ENCODE measurements at places on chromosomes 5 and 9. TPM values are rescaled to one million over a fixed set of nuclear protein-coding genes. Genes with fewer than 3 reads are reported as not detected.
A peak's percentile ranks its signal among the peaks of the same experiment; 100 is the strongest.

DNA sequence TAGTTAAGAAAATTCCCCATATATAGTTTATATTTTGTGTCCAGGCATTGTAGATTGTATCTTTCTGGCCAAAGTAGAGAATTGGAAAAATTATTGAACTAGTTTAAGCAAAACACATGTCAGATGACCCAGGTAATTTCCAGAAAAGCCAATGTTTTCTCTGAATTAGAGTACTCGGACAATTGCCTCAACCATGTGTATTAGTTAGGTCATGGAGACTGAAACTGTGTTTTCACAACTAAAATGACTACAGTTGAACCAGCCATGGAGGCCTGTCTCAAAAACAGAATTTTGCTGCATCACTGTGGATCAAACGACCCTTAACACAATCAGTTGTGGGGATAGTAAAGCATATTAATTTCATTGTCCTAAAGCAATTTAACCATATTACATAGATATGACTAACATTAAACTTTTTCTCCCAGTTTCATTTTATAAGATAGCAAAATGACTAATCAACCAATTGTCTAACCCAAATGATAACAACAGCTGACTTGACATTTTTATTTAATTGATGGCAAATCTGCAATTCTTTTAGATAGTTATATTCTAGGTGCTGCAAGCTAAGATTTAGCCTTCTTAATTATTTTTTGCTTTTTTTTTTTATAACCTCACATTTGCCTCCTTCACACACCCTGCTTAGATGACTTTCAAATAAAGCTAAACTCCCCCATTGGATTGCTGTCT is 39.2 kb upstream of the SPDL1 start:
- DNase-seq: no peak

GRCh38 chr9:87678650-87679355 is 47.1 kb upstream of the CTSL start:
- peak; percentile 74 for DNase-seq

GRCh38 chr9:19913151-19913550 is 124.3 kb upstream of the SLC24A2 start:
- no peak for DNase-seq

TMEM141 gene
- 403 TPM for polyA plus RNA-seq

DNA sequence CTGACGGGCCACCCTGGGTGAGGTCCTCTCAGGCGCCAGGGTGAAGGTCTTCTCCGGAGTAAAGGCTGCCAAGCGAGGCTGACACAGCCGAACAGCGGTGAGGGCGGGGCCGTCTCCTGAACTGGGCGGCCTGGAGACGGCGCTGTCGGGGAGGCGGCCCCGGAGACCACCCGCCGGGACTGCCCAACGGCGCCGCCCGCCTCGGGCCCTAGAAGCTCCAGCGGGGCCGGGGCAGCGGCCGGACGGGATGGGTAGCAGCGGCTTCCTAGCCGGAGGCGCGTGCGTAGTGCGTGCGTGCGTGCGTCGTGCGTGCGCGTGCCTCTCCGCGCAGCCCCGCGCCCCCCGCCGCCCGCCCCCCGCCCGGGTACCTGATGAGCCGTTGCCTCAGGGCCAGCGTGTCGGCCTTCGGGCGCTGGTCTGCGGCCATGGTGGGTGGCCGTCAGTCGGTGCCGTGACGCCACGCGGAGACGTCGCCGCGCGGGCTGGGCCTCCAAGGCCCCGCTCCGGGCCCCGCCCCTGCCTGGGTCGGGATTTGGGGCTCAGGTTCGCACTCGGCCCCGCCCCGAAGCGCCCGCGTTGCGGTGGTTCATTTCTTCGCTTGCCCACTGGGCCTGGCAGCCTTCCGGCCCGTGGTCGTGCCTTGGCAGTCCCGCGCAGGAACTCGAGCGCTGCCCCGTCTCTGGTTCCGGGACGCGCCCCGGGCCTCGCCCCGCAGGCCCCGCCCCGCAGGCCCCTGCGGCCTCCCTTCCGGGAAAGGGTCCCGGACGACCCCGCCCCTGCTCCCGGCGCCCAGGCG is at the start of gene PHYKPL:
Gene PHYKPL (minus strand): TSS at position 679 of the 796 bp plus-strand sequence. CDS start 252 bp downstream, at position 427.
- DNase-seq: peak; percentile 75

DNA sequence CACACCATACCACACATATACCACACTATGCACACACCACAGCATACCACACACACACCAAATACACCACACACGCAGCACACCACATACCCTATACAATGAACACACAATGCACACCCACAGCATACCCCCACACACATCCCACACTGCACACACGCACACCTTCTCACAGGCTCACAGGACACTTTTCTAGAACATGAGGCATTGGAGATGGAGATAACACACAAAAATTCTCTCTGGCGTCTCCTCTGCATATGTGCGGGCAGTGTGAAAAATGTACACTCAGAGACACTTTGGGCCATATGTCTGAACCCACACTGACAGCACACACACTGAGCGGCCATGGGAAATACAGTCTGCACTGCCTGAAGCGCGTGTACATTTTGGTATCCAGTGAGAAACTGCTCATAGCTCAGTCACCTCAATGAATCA is 278.1 kb downstream of the GADD45G start:
- no peak for DNase-seq

DNA sequence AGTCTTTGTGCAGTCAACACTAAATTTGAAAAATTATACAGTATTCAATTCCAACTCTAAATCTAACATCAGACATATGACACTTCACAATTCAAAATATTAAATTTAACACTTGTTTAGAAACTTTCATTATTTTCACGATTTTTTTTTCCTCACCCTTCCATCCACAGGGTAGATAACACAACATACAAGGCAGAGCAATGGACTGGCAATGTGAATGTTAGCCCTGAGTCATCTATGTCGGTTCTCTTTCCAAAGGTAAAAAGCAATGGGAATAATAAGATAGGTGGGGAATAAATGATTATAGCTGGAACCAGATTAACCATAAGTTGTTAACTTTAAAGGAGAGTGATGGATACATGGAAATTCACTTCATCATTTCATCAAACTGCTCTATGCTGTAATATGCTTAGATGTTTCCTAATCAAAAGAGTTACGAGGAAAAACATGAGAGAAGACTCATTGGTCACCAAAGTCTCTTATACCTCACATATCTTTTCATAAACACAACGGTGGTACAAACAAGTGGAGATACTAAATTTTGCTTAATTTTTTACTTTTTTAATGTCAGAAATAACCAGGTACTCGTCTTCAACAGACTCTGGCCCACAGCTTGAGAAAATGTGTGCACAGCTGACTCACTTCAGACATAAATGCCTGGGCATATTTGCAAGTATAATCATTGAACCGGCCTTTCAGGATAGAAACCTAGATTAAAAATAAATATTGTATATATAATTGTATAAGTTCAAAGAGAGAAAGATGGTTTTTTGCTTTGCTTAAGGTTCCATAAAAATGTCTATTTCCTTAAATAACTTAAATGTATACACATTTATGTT is 23.0 kb downstream of the RFX3 start:
- DNase-seq: no peak

DNA sequence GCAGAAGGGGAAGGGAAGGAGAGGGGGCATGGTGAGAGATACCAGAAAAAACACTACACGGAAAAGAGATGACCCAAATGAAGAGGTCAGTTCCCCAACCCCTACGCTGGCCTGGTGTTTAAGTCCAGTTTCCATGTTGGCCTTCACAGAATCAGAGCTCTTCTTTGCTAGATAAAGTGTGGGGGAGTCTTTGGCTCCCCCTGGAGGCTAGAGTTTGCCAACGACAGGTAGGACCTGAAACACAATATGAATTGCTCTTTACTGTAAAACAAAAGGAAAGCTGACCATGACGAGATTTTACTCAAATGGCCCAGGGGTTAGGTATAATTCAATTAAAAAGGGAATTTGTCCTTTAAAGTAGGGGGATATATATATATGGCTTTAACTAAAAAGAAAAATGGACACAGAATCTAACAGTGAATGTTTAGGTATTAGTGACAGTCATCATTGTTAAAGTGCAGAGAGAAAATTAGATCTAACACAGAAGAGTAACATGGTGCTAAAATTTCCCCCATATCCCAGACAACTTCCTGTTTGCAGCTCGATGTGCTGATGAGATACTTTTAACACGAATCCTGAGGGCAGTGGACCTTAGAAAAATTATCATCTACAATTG is 92.0 kb downstream of the SV2C start:
- DNase-seq: peak; percentile 68

SEMA5A gene
- 7.9 TPM for polyA plus RNA-seq
